ENCODE measurements at places on chromosomes 7 and 10.

DNA sequence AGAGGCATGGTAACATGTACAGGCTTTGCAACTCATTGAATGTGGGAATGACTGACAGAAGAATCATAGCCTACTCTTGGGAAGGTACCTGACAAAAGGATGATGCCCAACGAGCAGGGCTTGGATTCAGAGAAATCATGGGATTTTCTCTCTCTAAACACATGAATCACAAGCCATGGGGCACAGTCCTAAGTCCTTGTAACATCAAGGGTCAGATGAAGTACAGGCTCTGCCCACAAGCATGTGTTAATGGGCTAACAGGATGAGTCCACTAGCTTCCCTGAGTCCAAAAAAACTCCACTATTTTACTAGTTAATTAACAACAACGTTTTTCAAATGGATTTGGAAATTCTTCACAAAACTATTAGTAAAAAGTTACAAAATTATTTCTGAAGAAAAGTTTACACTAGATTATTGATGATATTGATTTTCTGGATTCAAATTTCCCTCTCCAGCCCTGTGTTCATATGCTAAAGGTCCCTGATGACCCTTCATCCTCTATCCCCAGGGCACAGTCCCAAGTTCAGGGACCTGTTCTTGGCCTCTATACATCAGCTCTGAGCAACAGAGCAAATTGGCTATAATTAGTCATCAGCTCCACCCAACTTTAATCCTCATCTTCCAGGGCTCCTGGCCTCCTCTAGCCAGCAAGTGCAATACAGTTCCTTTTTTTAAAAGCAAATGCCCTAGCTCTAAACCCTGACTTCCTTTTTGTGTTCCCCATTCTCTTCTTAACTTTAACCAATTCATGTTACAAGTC, 99.8 kb downstream of the GSAP start:
- DNase-seq: no peak

DNA sequence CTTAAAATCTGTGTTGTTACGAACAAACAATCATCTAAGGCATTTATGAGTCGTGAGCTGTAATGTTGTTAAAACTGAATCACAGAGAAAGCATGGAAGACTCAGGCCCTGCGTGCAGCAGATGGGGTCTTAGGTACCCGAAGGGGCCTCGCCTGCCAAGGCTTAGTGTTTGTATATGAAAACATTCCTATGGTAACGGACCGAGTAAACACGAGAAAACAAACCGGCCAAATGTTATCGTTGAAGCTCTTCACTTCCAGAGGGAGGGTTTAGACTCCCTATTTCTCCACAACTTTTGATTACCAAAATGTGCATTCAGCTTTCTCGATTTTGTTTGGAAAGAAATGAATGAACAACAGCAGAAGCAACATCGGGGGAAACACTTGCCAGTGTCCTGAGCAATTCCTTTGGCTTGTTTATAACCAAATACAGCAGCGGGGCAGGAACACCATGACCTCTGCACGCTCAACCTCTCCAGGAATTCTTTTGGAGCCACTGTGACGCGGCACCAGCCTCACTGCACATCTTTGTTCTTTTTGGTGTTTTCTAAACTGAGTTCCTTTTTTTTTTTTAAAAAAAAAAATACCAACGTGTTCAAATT, 121.6 kb upstream of the KLF6 start:
- no peak for DNase-seq

DNA sequence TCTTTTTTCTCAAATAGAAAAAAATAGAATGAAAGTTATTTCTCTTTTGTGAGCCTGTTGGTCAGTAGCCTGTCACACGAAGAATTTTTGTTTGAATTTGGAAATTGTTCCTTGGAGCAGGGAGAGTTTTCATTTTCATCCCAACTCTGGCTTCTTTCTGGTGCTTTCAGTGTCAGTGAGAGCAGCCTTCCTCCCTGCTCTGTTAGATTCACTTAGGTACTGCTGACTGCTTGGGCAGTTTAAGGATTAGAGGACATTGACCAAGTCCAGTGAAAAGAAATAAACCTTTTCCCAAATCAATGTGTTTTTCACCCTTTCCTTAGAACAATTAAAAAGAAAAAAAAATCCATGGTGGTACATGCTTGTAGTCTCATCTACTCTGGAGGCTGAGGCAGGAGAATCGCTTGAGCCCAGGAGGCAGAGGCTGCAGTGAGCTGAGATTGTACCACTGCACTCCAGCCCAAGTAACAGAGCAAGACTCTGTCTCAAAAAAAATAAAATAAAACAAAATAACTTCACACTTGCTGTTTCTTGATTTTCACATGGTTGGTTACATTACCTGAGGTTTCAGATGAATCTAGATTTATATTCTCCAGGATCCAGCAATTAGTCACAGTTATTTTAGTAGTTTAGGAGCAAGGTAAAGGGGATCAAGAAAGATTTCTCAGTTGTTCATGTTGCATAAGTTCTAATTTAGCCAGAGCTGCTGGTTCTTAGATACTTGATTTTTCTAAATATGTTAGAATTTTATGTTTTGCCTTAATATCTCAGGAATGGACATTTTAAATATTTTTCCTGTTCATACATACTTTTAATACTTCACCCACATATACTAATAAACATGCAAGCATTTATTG, 63.1 kb downstream of the ZNRF2 start:
- no peak for DNase-seq

DNA sequence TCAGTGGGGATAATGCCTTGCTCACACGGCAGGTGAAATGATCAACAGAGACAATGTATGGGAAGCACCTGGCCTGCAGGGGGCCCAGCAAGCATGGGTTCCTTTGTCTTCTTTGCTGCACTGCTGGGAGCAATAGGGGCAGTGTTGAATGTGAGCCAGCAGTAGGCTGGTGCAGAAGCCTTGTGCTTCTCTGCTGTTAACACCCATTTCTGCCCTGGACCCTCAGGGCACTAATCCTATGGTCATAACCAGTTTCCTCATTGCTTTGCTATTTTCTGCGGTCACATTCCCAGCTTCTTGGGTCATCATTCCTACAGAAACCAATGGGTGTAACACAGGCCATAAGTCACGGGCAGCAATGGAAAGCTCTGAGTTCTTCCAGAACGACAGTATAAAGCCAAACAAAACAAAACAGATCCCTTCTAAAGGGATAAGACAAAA, 10.9 kb upstream of the LGI1 start:
- DNase-seq: peak; percentile 100

DNA sequence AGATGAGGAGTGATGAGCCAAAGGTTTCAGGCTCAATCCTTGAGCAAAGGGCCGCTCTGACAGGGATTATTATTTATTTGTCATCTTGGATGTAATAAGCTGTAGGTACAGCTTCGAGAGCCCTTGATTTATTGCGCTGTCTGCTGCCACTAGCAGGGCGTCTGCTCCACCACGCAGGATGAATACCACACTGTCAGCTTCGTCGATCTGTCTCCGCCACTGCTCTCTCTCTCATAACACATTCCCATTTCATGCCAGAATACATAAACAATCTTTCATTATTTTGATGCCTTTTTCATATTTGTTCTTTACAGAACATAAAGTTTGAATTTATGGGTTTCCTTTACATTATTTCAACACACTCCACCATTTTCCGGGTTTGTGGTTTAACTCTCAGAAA, 276.6 kb downstream of the LRMDA start:
- no peak for DNase-seq

DNA sequence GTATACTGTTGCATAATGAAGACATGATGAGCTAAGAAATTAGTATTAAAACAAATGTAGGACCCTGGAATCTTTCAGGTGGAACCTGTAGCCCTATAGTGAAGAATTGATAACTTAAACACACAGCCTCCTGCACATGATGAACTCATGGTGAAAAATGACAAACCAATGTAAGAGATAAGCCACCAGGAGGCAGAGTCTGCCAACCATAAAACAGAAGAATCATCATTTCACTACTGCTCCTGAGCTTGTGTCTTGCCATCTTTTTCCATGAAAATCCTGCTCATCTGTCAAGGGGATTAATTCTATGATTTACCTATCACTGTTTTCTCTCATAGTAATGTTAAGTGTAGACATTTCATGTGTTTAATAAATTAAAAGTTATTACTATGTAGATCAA, 363.9 kb downstream of the MALRD1 start:
- DNase-seq: peak; percentile 51

GRCh38 chr7:25067726-25068501, 57.1 kb downstream of the CYCS start:
- DNase-seq: no peak

All from A172 (cell line).